Urothelium cell line (cell line): ENCODE measurements at places on chromosomes 4 and X.

- DNase-seq: no peak
Observed at GRCh38 chrX:78746496-78746895, 1.0 kb upstream of the LPAR4 start.

- DNase-seq: no peak
Observed at GRCh38 chrX:136143711-136144110, 3.6 kb upstream of the FHL1 start.

DNA sequence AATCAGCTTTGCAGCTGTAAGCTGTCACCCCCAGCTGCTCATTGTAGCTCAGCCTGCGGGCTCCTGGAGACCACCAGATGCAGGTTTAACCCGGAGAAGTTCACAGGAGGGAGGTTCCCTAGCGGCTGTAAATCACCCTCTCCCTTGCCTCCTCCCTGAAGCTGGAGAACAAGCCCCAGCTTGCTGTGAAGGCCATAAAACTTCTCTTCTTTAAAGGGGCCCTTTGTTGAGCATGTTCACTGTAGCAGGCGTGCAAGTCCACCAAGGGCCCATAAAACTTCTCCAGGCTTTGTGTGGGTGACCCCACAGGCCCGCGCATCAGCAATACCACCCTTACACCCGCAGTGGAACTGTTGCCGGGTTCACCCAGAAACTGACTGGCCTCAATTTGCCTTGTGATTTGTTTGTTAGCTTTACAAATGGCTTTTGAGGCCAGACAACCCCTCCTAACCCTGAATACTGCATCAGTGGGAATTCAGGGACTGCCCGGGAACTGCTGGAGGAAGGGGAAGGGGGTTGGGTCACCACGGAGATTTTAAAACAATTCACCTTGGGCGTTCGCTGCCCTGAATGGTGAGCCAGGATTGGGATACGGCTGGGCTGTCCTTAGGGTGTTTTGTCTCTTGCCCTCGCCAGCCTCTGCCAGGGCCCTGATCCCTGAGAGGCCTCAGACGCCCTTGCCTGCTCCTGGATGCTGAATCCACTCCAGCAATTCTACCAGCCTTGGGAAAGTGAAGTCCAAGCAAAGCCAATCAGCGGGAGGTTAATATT is 49.5 kb upstream of the ATP6AP2 start:
- DNase-seq: no peak

DNA sequence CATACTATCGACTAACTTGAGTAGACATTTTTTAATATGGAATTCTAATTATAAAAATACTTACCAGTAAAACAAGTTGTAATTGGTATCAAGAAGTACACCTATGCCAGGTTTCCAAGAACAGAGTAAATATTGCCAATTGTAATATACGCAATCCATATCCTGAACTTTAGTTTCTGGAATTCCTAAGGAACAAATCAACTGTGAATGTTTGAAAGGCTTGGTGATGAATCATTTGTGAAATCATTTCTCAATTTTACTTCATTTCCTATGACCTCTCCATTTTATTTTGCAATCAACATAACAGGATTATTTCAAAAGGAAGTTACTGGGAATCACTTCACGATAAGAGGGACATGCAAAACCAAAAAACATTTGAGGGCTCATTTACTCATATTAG is 3.7 kb downstream of the IL13RA2 start:
- no peak for DNase-seq

DNA sequence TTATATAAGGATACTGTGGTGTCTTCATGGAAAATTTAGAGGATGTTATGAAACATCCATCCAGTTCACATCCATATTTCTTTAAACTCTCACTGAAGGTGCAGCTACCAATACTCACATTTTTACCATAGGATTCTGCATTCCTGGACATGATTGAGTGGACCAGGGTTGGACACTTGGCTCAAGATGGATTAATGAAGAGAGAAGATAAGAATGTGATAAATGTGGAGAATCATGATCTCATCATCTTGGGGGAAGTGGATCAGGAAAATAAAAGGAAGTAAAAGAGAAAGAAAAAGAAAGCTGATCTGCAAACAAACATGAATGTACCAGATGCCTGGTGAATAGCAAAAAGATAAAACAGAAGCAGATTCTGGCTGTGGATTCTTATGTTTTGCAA is 175.4 kb downstream of the NPFFR2 start:
- DNase-seq: no peak

- DNase-seq: no peak
Observed at GRCh38 chr4:143313521-143313920, 23.2 kb upstream of the GAB1 start.

GRCh38 chr4:121226362-121226761 is 62.2 kb upstream of the TNIP3 start:
- DNase-seq: no peak

GRCh38 chr4:105894660-105895582 is at the start of gene NPNT:
Gene NPNT (plus strand): TSS chr4:105895471. CDS start chr4:105895653, 182 bp downstream.
- no peak for DNase-seq

GRCh38 chrX:119118780-119119395 is 8.7 kb downstream of the KIAA1210 start:
- peak; percentile 19 for DNase-seq

DNA sequence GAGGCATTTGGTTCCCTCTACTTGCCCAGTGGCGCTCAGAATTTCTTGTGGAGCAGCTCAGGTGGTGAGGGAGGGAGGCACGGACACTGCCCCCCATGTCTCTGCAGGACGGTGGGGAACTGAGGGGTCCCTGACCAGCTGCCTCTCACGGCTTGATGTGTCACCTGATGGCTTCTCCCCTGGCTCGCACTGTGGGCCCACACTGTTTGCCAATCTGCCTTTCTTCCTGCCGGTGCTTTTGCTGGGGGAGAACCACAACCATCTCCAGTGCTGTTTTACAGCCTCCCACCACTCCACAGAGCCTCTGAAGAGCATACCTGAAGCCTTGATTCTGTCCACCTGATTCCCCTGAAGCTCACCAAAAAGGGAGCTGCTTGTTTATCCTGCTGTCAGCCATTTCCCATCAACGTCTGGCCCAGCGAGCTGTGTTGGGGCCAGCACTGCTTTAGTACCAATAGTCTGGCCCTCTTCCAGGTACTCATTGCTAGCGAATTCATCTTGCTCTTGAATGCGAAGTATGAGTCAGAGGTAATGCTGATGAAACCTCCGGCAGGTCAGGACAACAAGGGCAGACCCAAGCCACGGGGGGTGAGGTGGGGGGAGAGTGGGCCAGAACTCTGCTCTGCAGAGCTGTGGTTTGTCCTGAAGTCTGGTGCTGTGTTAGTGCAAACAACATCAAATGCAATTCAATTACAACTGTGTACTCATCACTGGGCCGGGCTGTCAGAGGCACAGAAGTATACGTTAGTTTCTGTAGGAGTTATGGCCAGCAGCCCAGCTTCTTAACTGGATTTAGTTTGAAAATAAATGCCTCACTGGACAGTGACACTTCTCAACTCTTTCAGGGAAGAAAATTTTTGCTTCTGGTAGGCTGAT is 208.3 kb upstream of the JADE1 start:
- peak; percentile 88 for DNase-seq

- no peak for DNase-seq
Observed at GRCh38 chr4:18934197-18934596, 912.6 kb upstream of the LCORL start.

- no peak for DNase-seq
Observed at GRCh38 chr4:84032372-84032771, 466.7 kb downstream of the NKX6-1 start.

- no peak for DNase-seq
Observed at GRCh38 chrX:149473092-149473491, 32.0 kb downstream of the IDS start.

GRCh38 chr4:61923179-61923578 is 723.1 kb downstream of the ADGRL3 start:
- no peak for DNase-seq

- no peak for DNase-seq
Observed at GRCh38 chr4:7375427-7375826, 59.3 kb downstream of the PSAPL1 start.

DNA sequence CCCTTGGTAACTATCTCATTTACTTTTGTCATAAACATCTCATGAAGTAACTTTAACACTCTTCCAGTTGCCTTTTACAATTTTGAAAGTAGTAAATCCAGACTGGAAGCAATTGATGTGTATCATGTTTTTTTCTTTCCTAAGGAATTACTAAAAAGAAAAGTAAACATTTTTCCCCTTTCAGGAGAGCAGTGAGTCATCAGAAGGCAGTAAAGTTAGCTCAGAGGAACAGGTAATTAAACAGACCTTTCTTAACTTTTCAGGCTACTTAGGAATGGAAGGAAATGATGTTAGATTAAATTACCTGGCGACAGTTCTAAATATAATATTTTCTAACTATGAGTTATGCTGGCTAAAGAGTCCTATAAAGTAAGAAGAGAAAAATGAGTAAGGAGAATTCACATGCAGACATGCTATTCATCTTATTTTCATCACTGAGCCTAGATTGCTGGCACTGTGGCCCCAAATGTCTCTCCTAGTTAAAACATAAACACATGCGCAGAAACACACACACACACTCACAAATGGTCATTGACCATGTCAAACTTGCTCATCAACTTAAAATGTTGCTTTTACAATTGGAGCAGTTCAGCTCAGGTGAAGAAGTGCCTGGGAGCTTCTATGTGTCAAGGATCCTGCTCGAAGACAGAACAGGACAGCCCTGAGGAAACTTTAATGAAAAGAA is 9.3 kb downstream of the DMP1 start:
- DNase-seq: peak; percentile 16

DNA sequence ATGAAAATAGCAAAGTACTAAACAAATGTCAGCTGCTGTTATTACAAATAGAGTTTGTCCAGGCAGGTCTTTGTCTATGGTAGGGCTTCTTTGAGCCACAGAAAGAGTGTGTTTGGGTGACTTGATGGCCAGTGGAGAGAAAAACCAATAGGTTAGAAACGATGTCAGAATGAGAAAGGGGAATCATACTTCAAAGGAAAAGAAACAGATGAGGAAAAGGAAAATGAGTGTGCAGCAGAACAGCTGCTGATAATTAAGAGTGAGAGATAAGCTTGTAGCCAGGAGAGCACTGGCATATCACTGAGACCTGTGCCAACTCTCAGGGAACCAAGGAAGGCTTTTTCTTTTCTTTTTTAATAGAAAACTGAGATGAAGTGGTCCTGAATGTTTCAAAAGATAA is 257.2 kb downstream of the ARHGAP24 start:
- no peak for DNase-seq
